ENCODE measurements at places on chromosomes 13 and 19.

GRCh38 chr19:30896554-30896953 is 452.7 kb downstream of the TSHZ3 start:
- no peak for DNase-seq

- peak; percentile 66 for DNase-seq
Observed at GRCh38 chr19:12140545-12141404, 625 bp upstream of the ZNF20 start.

DNA sequence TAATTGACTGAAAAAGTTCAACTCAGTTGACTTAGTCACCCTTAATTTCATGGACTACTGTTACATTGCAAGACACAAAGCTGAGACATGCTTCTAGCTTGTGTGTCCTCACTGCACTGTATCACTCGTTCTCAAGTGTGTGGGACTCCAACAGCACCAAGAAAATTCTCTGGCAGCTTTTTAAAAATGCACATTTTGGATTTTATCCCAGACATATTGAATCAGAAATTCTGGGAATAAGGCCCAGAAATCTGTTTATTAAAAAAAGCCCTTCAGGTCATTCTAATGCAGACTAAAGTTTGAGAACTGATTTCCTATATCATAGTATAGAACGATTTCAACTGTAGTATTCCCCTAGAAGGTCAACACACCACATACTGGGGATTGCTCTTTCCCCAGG is 1485.3 kb downstream of the PCDH9 start:
- DNase-seq: no peak

- no peak for DNase-seq
Observed at GRCh38 chr19:51541458-51542357, 10.2 kb upstream of the SIGLEC6 start.

DNA sequence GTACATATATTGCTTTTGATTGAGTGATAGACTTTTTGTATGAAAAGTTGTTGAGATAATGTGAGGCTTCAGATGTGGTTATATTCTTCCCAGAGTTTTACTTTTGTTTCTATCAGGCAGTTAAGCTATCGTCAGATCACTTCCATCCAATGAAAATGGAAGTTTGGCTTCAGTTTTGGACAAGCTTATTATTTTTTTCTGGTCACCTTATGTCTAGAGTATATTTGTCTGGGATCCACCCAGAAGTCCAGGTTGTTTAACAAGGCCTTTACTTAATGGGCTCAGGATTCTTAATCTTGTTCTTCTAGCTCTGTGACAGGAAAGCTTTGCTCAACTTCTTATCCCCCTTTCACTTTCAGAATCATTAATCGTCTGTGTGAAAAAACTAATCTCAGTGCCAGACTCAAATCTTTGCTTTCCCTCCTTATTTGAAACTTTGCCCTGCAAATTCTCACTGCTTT is 150.9 kb downstream of the PDS5B start:
- DNase-seq: no peak

DNA sequence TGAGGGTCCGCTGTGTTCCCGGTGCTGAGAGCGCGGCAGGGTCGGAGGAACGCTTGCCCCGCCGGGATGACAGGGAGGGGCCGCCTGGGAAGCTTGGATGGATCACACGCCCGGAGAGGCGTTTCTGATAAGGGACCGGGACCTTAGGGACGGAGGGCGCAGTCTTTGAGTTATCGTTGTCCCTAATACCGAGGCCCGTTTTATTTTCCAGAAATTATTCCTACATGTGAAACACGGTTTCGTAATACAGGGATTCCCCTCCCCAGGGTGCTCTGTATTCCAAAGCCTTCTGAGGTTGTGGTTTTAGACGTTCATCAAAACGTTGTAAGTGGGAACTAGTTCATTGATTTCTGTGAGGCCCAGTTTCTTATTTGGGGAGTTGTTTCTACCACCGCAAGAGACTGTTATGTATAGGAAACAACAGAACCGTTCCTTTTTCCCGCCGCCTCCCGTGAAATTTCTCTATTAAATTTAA is 752 bp downstream of the PDCD5 start:
- peak; percentile 43 for DNase-seq

DNA sequence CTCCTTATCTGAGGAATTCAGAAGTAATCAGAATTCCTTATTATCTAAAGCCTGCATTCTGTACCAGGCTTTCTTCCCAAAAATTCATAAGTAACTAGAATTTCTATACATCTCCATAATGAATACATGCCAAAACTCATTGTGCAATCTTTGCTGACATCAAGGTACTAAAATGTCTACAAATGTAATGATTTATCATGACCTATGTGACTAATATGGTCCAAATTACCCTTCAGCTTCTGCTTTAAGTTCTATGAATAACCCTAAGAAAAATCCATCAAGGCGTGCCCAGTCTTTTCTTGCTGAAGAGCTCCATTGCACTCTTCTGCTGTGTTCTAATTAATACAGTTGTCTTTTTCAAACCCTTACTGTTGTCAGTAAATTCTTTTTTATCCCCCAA is 58.5 kb upstream of the SLITRK1 start:
- DNase-seq: no peak

DNA sequence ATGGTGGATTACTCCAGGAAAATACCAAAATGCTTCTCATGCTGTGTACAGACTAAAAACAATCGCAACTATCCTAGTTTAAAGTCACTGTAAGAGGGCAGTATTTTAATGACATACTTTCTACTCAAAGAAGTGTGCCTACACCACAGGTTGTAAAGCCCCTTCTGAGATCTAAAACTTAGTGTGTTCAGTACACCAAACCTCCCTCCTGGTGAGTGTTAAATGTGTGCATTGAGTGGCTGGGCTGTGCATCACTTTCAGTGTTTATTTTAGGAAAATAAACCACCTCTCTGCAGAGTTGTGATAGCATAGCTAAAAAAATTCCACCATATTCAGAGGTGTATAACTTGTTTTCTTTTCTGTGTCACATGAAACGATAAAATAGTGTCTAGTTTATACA is 263.7 kb downstream of the DACH1 start:
- no peak for DNase-seq

DNA sequence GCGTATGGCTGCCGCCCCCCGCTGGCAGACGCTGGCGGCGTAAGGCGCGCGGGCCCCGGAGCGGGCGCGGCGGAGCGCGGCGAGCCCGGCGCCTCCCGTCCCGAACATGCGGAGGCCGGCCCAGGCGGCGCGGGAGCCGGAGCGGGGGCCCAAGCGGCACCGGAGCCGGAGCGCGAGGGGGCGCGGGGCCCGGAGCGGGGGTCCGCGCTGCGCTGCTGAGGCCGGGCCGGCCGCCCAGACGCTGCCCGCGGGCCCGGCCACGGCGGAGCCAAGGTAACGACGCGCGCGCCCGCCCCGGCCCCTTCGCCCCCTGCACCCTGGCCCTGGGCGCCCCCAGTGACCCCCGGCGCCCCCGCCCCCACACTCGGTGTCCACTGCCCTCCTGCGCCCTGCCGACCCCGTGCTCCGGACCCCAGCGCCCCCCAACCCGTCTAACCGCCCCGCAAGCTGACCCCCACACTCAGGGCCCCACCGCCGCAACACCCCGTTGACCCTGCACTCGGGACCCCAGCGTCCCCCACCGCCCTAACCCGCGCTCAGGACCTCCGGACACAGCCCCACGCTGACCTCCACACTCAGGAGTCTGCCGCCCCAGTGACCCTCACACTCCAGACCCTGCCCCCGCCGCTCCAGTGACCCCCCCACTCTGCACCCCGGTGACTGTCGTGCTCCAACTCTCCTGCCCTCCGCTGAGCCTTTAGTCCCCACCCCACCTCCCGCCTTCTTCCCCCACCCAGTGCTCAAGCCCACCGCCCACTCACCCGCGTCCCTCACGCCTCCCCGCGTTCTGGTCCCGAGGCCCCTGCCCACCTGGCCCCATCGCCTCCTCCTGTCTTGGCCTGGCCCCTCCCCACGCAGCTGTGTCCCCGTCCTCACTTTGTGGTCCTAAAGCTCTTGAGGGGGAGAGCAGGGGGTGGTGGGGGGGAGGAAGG is at the start of gene CSNK1G2:
Gene CSNK1G2 (plus strand): TSS at position 27 of the 932 bp plus-strand sequence. CDS start 28,601 bp downstream, outside the sequence.
- DNase-seq: no peak

- DNase-seq: peak; percentile 74
Observed at GRCh38 chr19:1566392-1567115, 1.6 kb downstream of the MEX3D start.

GRCh38 chr13:21641629-21642028 is 29.2 kb upstream of the FGF9 start:
- no peak for DNase-seq

DNA sequence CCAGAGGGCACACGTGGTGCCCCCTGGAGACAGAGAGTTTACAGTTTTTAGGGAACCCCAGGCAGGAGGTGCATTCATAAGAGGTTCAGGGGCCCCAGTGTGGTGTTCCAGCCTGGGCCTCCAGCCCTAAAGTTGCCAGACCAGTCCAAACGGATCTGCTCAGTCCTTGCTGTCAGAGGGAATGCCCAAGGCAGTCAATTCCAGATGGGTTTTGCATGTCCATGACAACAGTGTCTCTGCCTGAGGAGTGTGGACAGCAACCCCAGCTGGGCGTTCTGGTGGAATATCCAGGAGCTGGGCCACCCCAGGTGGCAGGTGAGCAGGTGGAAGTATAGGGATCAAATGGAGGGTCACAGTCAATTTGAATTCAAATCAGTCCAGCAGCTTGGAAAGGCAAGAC is 25.3 kb downstream of the FBXO27 start:
- DNase-seq: no peak

- DNase-seq: peak; percentile 5
Observed at GRCh38 chr13:104773775-104774174, 1707.6 kb upstream of the SLC10A2 start.
